ENCODE measurements at places on chromosomes 7 and 10. TPM values are rescaled to one million over a fixed set of nuclear protein-coding genes. Genes with fewer than 3 reads are reported as not detected.

GRCh38 chr10:15550950-15551349 is 168.8 kb downstream of the ITGA8 start:
- H3K4me3 ChIP-seq = no peak overlapping the region
- H3K27me3 ChIP-seq = peaks cover 8% of the 10 kb centered on the region
- no peak overlapping the region for H3K27ac ChIP-seq
- H3K36me3 ChIP-seq = no peaks in the 10 kb centered on the region
- DNase-seq = no peak
- H3K4me1 ChIP-seq = no peaks in the 10 kb centered on the region

DNA sequence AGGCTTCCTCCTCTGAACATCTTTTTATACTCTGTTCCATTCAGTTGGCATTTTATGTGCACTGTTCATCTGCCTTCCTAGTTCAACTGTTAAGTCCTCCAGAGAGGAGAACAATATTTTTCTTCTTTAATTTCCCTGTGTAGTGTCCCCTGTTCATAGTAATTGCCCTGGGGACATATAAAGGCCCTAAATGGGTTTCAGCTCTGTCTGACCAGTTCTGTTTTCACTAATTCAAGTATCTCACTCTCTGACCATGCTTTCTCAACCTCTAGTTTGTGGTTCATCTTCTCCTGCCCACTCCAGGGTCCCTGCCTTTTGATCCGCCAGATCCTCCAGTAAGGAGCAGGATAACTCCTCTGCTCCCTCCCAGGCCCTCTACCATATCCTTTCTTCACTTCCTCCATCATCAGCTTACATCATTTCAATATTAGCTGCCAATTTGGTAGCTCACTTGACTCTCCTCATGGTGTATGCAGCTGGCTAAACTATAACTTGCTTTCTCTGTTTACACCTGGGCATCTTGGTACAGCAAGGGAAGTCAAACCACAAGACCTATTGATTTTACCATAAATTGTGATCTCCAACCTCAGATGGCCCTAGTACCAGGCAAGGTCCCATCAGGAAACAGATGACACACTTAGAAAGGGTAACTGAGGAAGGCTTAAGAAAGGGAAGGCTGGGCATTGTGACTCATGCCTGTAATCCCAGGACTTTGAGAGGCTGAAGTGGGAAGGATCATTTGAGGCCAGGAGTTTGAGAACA is 17.7 kb upstream of the C10orf67 start:
- no peak overlapping the region for H3K27ac ChIP-seq
- H3K4me1 ChIP-seq = no peaks in the 10 kb centered on the region
- no peak for DNase-seq

DNA sequence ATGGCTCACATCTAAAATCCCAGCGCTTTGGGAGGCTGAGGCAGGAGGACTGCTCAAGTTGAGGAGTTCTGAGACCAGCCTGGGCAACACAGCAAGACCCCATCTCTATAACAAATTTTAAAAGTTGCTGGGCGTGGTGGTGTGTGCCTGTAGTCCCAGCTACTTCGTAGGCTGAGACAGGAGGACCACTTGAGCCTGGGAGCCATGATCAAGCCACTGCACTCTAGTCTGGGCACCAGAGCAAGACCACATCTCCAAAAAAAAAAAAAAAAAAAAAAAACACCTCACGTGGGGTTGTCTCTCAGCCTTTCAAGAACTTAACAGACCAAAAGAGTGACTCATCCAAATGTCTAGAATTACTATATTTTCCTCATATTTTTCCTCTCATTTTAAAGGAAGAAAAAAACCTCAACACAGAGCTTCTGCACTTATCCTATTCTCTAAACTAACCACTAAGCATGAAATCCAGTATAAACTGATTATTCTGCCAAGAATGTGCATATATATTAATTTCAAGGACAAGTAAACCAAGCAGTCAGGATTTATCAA is 46.3 kb downstream of the CUL2 start:
- H3K27me3 ChIP-seq = no peaks in the 10 kb centered on the region
- H3K4me3 ChIP-seq = peak overlapping the region; percentile 17
- peaks cover 39% of the 10 kb centered on the region for H3K36me3 ChIP-seq
- DNase-seq = peak; percentile 17

- H3K4me3 ChIP-seq = no peak overlapping the region
- H3K36me3 ChIP-seq = no peaks in the 10 kb centered on the region
- DNase-seq = no peak
- no peaks in the 10 kb centered on the region for H3K4me1 ChIP-seq
- peaks cover 2% of the 10 kb centered on the region for H3K27me3 ChIP-seq
Measured at GRCh38 chr7:26060733-26061677, 91.0 kb upstream of the NFE2L3 start.

SFMBT2 gene
- 0.10 TPM for total RNA-seq

DNA sequence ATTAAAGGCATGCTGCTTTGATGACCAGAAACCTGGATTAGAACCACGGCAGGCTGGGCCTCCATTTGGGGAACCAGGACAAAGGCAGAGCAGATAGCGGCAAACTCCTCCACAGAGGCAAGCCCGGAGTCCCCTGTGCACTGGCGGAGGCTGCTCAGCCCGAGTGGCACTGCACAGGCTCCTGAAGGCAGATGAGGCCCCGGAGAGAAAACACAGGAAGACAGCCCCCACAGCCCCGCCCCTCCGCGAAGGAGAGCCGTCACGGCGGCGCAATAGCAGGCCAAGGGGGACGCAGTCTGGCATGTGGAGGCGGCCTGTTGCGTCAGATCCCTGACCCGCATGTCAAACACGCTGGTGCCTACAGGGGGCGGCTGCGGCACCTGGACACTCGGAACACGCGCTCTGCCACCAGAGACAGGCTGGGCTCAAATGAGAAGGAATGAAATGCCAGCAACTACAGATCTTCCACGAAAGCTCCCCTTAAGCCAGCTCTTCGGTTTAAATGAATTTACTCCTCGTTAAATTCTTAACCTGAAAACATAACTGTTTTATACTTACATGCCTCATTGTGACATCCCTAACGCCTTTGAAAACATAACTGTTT is 128.5 kb downstream of the MAD1L1 start:
- peaks cover 4% of the 10 kb centered on the region for H3K36me3 ChIP-seq
- peaks cover 42% of the 10 kb centered on the region for H3K4me1 ChIP-seq
- peaks cover 2% of the 10 kb centered on the region for H3K27me3 ChIP-seq
- H3K4me3 ChIP-seq = peak overlapping the region; percentile 49

DNA sequence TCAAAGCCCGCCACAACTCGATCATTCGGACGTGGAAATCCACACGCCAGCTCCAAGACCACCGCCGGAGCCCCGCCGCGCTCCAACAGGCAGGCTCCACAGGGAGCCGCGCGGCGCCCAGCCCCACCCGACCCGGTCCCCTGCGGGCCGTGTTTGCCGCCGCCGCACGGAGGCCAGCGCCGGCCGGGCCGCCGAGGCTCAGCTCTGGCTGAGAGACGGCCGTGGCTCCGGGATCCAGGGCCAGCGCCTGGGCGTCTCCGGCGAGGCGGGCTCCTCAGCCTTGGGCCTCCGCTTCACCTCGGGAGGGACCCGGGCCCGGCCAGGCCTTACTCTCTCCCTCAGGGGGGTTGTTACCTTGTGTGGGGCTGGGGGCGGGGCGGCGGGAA is 333 bp downstream of the SMNDC1 start:
- H3K27me3 ChIP-seq = no peaks in the 10 kb centered on the region
- peaks cover 67% of the 10 kb centered on the region for H3K4me1 ChIP-seq
- peaks cover 33% of the 10 kb centered on the region for H3K36me3 ChIP-seq
- peak overlapping the region; percentile 94 for H3K27ac ChIP-seq

- no peaks in the 10 kb centered on the region for H3K4me1 ChIP-seq
- DNase-seq = no peak
- H3K4me3 ChIP-seq = no peak overlapping the region
- H3K27ac ChIP-seq = no peak overlapping the region
- no peaks in the 10 kb centered on the region for H3K36me3 ChIP-seq
- H3K27me3 ChIP-seq = no peaks in the 10 kb centered on the region
Measured at GRCh38 chr10:128390596-128390995, 264.4 kb upstream of the MKI67 start.

DNA sequence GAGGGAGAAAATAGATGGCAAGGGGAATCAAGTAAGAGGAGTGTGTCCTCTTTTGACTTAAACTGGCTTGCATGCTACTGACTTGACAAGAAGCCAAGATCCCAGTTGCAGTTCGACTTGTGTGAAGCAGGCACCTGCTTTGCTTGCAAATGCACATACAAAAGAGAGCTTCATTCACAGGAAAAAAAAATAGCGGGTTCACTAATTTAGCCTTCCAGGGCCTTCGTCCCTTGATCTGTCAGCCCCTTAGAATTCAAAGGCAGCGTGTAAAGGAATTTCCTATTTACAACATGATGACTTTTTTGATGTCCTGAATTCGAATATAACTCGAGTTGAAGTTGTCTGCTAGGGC is 192.1 kb downstream of the CELF2 start:
- H3K4me3 ChIP-seq = no peak overlapping the region
- H3K36me3 ChIP-seq = no peaks in the 10 kb centered on the region
- H3K4me1 ChIP-seq = no peaks in the 10 kb centered on the region
- no peak overlapping the region for H3K27ac ChIP-seq

DNA sequence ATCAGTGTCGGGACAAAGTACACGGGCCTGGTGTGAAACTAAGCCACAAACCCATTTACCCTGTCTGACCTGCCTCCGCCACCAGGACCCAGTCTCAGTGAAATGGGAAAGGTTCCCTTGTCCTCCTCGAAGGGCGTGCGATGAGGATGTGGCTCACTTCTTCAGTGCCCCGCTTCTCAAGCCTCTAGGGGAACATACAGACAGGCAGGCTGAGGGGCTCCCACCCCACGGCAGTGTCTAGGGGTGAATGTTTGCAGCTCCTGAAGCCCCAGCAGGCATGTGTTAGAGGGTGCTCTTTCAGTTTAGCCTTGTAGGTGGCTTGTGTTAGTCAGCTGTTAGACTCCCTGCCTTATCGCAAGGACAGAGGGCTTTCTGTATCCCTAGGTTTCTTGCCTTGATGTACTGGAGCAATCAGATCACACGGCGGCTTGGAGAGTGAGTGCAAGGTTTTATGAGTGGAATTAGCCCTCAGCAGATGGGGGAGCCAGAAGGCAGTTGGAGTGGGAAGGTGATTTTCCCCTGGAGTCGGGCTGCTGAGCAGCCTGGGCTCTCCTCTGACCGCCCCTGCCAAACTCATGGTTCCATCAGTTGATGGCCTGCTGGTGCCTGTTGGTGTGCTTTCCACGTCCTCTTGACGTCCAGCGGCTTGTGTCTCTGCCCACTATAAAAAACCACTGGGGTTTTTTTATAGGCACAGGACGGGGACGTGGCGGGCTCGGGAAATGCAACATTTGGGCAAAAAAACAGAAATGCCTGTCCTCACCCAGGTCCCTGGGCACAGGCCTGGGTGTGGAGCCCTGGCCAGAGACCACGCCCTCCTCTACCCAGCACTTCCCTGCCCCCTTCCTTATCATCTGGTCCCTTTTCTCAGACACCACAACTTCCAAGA is 759 bp downstream of the NUDT1 start:
- no peaks in the 10 kb centered on the region for H3K36me3 ChIP-seq
- peak; percentile 10 for DNase-seq
- H3K27me3 ChIP-seq = peaks cover 2% of the 10 kb centered on the region
- peak overlapping the region; percentile 96 for H3K4me3 ChIP-seq
- peaks cover 11% of the 10 kb centered on the region for H3K4me1 ChIP-seq
- H3K27ac ChIP-seq = peak overlapping the region; percentile 89

C7orf33 gene
- total RNA-seq = not detected

GRCh38 chr7:26489391-26489790 is 197.7 kb downstream of the SNX10 start:
- no peak for DNase-seq
- no peaks in the 10 kb centered on the region for H3K36me3 ChIP-seq
- H3K4me3 ChIP-seq = no peak overlapping the region
- no peak overlapping the region for H3K27ac ChIP-seq
- H3K27me3 ChIP-seq = no peaks in the 10 kb centered on the region

All from HFFc6 (cell line).